ENCODE measurements at places on chromosomes 12 and 14.

GRCh38 chr12:562634-563033 lies 100.6 kb downstream of the NINJ2 start:
- DNase-seq: no peak

DNA sequence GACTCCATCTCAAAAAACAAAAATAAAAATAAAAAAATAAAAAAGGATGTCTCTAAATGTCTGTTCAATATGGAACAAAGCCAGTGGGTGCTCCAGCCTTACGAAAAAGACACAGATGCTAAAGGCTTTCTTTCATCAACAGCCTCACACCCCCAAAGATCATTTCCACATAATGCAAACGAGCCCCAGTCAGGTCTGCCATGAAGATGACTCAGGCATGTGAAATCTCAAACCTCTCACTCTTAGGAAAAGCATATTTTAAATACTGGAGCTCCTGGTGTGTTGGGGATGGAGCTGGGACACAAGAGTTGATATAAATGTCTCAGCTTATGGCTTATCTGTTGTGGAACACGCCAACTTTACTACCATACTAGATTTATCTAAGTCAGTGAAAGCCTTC lies 49.9 kb upstream of the PLXNC1 start:
- no peak for DNase-seq

- peak; percentile 69 for DNase-seq
Measured at GRCh38 chr12:53493610-53494391, 5.5 kb downstream of the MAP3K12 start.

DNA sequence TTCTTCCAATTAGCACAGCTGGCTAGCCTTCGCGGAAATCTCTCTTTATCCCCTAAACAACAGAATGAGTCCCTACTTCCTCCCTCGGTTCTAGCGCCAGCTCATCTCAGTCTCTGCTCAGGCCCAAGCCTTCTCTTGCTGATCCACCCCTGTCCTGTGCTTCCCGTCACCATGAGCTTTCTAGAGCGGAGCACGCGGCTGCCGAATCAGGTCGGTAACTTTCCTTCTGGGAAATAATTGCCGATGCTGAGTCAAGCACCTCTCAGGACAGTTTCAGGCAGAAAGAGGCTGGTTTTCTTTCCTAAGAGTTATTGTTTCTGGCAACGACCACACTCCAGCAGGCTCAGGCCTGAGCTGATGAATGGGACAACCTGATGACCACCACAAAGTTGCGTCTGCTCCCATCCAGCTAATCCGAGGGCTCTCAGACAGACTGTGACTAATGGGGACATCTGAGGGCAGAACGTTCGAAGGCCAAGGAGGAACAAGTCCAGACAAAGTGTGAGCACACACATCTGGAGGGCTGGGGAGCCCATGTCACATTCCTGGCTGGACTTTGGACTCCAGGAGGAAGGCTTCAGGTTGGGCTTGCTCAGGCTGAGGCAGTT lies 13.6 kb upstream of the GPR68 start:
- DNase-seq: no peak

- peak; percentile 37 for DNase-seq
Measured at GRCh38 chr12:53750812-53751335, 905 bp downstream of the CISTR start.

- DNase-seq: no peak
Measured at GRCh38 chr14:102283631-102284129, 21.3 kb downstream of the MOK start.

Data from ELF-1 (cell line).